Right lung (tissue), 10 donors: ENCODE measurements at places on chromosomes 3 and 15.

- DNase-seq = no peak
Measured at GRCh38 chr15:87781959-87782625, 474.4 kb downstream of the NTRK3 start.

GRCh38 chr3:143885780-143886427 lies 37.6 kb upstream of the SLC9A9 start:
- DNase-seq = peak; percentile 13

GRCh38 chr3:52072020-52072419 lies 15.6 kb upstream of the DUSP7 start:
- no peak for DNase-seq

DNA sequence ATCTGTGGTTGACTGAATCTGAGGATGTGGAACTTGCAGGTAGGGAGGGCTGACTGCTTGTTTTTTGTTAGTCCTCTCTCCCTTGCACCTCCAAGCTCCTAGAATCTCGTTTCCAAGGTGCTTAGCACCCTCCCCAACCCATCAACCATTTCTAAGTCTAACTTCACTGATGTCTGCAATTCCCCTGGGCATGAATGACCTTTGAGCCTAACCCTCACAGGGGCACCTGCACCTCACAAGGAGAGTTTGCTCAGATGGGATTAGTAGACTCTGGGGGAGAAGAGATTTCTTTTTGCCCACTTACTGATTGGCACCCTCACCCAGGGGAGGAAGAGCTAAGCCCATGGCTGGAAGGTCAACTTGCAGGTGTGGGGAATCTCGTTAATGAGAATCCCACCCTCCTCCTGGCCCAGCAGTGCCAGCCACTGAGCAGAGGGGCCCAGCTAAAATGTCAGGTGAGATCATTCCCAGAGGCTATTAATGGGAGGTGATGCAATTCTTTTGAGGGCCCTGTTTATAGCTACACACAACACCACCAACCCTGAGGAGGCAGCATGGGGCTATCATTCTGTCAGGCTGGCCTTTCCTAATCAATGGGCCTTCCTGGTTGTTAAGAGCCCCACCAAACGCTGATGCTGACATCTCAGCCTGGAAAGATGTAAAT lies 81.6 kb upstream of the HERC1 start:
- no peak for DNase-seq

DNA sequence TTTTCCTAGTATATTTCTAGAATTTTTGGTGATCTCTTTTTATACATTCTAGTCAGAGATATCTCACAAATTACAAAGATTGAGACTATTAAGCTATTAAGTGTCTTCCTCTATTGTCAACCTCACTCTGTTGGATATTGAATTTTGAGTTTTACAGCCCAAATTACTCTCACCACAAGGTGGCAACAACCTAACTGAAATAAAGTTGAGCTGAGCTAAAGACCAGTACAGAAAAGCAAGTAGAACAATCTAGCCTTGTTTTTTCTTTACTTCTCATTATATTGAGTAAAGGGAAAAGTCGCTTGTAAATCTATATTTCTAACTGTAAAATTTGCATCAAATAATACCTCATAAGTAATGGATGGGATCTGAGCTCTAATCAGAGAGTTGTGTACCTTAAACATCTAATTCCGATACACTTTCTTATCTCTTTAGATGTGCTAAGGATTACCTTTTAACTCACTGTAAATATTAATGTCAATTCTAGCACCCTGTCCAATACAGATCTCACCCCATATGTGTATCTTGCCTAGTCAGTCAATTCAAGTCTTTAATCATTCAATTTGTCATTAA lies 13.6 kb upstream of the COMMD2 start:
- DNase-seq = no peak

DNA sequence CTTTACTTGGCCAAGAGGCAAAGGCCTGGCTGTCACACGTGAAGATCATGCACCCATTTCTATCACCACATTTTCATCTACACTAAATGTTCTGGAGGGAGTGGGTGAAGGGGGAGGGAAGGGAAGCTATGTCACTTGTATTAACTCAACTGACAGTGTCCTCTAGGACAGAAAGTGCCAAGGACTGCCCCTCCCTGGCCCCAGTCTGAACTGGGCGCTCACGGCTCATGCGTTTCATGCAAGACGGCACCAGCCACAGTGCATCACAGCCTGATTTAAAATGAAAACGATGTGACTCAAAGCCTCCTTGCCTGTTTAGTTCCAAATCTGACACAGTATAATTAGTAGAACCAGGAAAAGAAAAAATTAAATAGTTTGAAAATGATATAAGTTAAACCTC lies 20.8 kb upstream of the RAD18 start:
- no peak for DNase-seq
